T-cell (primary cell): ENCODE measurements at places on chromosomes 1 and 21.
A peak's percentile ranks its signal among the peaks of the same experiment; 100 is the strongest.

DNA sequence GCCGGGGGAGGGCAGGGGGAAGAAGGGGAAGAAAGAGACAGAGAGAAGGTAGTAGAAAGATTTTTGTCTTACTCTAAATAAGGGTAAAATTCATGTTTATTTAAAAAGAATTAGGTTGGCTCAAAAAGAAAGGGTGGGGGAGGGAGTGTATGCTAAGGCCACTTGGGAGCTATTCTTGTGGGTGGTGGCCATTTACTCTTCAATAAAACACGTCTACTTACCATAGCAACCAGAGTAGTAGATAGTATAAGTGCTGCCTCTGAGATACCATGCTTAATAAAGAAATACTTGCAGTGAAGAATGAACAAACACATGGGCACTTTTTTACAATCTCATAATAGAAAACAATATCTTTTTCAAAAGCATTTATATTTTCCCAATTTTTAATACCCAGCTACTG is 538.1 kb upstream of the PTBP2 start:
- no peak for DNase-seq

DNA sequence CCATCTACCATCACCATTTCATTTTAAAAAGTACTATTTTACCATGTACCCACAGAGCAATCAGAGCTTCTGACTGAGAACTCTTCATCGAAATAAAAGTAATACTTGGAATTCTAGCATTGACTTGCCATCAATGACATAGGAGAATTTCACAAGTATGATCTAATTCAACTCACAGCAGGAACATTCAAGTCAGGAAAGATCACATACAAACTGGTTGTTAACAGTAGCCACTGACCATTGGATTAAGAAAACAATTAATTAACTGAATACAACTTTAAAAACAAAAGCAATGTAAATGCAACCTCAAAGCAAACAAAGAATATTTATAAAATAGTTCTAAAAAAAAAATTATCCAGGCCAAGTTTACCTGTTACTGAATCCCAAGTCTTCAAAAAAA is 18.8 kb downstream of the RNF115 start:
- DNase-seq = no peak

- DNase-seq = no peak
Measured at GRCh38 chr1:30763651-30764248, 6.2 kb upstream of the LAPTM5 start.

DNA sequence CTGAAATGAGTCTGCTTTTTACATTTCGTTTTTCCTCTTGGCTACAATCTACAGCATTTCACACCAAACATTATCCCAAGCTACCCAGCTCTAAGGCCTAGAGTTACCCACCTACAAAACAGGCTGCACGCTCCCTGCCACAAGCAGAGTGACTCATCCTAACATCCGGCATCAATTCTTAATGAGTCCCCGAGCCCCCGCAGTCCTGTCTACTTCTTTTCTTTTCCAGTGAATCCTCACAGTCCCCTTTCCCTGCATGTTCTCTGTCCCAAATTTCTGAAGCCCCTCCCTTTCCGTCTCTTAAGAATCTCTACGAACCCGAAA is 650 bp downstream of the PCNX2 start:
- DNase-seq = peak; percentile 23
